Activated naive CD8-positive, alpha-beta T cell treated with anti-CD3 and anti-CD28 coated beads, Interleukin-2, amount 10 ng/mL, durations not matched to agents 7 days and 5 days (primary cell): ENCODE measurements at places on chromosomes 6 and 20. TPM values are rescaled to one million over a fixed set of nuclear protein-coding genes. Genes with fewer than 3 reads are reported as not detected.

- DNase-seq = no peak
- H3K27ac ChIP-seq = no peak overlapping the region
- H3K27me3 ChIP-seq = peaks cover 37% of the 10 kb centered on the region
- no peak overlapping the region for H3K4me3 ChIP-seq
- H3K4me1 ChIP-seq = peaks cover 12% of the 10 kb centered on the region
These were observed 258.1 kb downstream of the LRFN2 start for GRCh38 chr6:40328986-40329545.

GRCh38 chr20:1370548-1371110, 22.2 kb downstream of the FKBP1A start:
- H3K4me3 ChIP-seq = no peak overlapping the region
- H3K27me3 ChIP-seq = no peaks in the 10 kb centered on the region
- H3K36me3 ChIP-seq = peaks cover 51% of the 10 kb centered on the region
- DNase-seq = no peak
- peaks cover 49% of the 10 kb centered on the region for H3K4me1 ChIP-seq
- H3K27ac ChIP-seq = peak overlapping the region; percentile 51

DNA sequence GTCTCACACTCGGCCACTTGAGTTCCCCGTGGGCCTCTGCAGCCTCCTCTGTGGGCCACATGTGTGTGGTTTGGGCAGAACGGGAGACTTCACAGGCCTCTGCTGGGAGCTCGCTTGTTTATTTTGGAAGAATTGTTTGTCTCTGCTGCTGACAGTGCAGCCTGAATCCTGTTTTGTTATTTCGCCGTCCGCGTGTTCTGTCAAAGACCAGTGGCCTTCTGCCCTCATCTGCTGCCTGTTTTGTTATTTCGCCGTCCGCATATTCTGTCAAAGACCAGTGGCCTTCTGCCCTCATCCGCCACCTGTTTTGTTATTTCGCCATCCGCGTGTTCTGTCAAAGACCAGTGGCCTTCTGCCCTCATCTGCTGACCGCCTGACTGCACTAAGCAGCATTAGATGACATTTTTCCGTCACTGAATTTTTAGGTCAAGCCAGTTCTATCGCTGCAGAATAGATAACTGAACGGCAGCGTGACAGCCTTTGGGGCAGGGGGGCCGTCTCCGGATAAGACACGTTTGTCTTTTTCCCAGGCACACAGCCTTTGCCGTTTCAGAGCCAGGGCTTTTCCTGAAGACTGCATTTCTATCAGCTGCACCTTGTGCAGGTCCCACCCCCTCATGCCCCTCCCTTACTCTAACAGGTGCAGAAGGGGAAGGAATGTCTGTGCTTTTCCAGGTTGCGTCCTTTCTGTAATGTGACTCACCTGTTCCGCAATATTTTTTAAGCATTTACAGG, 158.5 kb upstream of the AFDN start:
- H3K4me1 ChIP-seq = no peaks in the 10 kb centered on the region
- no peak for DNase-seq
- H3K4me3 ChIP-seq = no peak overlapping the region
- H3K27me3 ChIP-seq = no peaks in the 10 kb centered on the region
- no peak overlapping the region for H3K27ac ChIP-seq

DNA sequence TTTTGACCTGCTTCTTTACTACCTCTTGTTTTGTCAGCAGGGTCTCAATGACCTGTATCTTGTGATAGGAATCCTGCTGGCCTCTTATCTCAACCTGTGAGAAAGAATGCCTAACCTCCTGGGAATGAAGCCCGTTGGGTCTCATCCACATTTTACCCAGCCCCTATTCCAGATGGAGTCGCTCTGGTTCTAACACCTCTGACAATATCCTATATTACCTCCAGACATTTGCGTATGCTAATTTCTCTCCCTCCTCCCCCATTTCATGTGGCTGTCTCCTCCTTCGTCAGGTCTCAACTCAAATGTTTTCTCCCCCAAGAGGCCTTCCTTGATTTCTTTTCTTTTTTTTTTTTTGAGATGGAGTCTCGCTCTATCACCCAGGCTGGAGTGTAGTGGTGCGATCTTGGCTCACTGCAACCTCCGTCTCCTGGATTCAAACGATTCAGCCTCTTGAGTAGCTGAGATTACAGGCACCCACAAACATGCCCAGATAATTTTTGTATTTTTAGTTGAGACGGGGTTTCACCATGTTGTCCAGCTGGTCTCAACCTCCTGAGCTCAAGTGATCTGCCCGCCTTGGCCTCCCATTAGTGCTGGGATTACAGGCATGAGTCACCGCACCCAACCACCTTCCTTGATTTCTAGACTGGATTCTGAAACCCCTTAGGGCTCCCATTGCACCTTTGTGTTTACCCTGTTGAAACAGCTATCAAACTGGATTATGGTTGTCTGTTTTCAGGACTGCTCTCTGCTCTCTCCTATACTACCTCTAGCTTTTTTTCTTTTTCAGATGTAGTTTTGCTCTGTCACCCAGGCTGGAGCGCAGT, 49.5 kb upstream of the B4GALT5 start:
- DNase-seq = no peak
- no peak overlapping the region for H3K4me3 ChIP-seq
- H3K36me3 ChIP-seq = peaks cover 7% of the 10 kb centered on the region

Gene MYH7B
- total RNA-seq = 0.55 TPM

- H3K27ac ChIP-seq = no peak overlapping the region
- DNase-seq = peak; percentile 17
- no peaks in the 10 kb centered on the region for H3K36me3 ChIP-seq
- no peak overlapping the region for H3K4me3 ChIP-seq
These were observed 57.1 kb downstream of the YTHDF1 start for GRCh38 chr20:63158845-63159244.
